ENCODE measurements at places on chromosomes 16 and 17.

- DNase-seq: no peak
These were observed 792 bp downstream of the SECTM1 start for GRCh38 chr17:82332669-82333278.

DNA sequence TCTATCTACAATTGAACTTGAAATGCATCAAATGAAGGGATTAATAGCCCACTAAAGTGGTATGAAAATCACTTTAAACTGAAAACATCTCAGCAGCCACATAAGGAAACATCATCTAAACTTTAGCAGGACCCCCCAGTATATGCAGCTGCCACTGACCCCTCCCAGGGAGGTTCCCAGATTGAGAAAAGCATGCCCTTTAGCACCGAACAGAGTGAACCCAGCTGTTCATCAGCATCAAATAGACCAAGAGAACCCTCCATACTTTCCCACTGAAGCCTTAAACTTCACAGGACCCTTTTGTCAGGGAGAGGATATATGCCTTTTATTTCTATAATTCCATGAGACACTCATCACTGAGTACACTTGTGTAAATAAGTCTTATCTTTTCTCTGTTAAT lies 44.6 kb downstream of the MYH10 start:
- DNase-seq: no peak

DNA sequence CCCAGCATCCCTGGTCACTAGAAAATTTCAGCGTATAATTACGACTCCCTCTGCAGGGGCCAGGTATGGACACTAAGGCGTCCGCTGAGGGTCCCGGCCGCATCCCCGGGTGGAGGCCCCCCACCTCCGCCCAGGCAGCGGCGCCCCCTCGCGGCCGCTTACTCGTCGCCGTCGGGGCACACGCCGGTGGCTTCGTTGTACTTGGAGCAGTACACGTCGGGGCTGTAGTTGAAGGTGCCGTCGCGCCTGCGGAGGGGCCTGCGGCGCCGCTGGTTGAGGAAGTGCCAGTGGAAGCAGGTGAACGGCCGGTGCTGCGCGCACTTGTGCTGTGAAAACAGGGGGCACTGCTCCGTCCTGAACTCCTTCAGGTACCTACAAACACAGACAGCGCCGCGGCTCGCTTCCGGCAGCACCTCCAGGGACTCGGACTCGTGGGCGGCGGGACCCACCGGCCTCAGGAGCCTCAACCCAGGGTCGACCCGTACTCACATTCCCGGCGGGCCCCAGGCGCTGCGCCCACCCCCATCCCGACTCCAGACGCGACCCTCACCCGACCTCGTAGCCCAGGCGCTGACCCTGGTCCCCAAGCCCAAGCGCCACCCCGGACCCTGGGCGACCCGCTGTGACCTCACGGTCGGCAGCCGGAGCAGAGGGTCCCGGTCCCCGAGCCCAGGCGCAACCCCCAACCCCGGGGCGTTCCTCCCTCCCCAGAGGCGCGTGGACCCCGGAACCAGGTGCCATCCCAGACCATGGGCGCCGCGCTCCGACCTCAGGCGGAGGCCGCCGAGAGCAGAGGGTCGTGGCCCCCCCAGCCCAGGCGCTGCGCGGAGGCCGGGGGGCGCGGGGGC lies 596 bp downstream of the UNKL start:
- DNase-seq: no peak

GRCh38 chr17:27376637-27377547 lies 79.4 kb upstream of the KSR1 start:
- peak; percentile 33 for DNase-seq

DNA sequence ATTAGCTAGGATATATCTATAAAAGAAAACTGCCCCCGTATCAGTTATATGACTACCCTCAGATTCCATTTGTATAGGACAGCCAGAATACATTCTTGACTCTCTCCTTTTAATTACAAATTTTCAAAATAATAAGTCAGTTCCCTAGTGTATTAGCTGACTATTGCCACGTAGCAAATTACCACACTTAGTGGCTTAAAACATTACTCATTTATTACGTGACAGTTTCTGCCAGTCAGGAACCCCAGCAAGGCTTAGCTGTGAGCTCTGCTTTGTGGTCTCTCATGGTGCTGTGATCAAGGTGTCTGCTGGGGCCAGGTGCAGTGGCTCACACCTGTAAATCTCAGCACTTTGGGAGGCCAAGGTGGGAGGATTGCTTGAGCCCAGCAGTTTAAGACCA lies 13.9 kb upstream of the SCNN1B start:
- no peak for DNase-seq

- DNase-seq: no peak
These were observed 3.6 kb downstream of the PIEZO1 start for GRCh38 chr16:88781140-88782077.

GRCh38 chr17:72591289-72592241 lies 470.7 kb downstream of the SOX9 start:
- DNase-seq: no peak

DNA sequence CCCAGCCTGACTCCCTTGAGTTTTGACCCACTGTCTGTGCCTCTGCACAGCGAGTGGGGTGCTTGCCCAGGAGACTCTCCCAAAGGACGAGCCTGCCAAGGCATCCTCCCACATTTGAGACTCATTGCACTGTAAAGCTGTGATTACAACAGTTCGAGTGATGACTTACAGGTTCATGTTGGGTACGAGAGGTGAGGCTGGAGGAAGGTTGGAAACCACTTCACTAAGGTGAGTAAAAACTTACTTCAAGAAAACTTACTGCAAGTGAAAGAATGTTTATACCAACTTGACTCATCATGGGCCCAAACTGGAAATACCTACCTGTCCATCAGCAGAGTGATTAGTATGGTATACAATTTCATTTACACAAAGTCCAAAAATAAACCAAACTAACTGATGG lies 360.1 kb upstream of the CDH11 start:
- DNase-seq: peak; percentile 59

- DNase-seq: no peak
These were observed 4.7 kb upstream of the CMTM1 start for GRCh38 chr16:66561381-66562080.

- DNase-seq: no peak
These were observed 358.5 kb upstream of the ERCC4 start for GRCh38 chr16:13561291-13562070.
